ENCODE measurements at places on chromosomes 2 and 18.

- peak; percentile 25 for DNase-seq
Observed at GRCh38 chr2:159613651-159614285, 2.6 kb downstream of the BAZ2B start.

DNA sequence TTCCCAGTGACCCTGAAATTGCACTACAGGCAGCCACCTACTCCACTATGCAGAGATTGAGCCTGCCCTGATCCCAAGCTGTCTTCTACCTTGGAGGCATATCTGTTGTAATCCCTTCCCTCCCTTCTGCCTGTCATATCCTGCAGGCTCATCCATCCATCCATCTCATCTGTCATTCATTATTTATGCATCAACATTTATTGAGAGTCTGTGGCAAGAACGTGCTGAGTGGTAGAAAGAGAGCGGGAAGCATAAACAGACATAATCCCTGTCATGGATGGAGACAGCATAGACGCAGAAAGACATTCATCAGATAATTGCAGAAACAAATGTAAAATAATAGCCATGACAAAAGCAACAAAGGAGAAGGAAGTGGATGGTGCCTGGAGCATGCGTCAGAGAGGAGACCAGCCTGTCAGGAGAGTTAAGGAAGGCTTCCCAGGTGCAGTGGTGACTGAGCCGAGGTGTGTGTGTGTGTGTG is 110.7 kb upstream of the STPG4 start:
- no peak for DNase-seq

GRCh38 chr2:767440-767839 is 90.2 kb upstream of the TMEM18 start:
- no peak for DNase-seq

DNA sequence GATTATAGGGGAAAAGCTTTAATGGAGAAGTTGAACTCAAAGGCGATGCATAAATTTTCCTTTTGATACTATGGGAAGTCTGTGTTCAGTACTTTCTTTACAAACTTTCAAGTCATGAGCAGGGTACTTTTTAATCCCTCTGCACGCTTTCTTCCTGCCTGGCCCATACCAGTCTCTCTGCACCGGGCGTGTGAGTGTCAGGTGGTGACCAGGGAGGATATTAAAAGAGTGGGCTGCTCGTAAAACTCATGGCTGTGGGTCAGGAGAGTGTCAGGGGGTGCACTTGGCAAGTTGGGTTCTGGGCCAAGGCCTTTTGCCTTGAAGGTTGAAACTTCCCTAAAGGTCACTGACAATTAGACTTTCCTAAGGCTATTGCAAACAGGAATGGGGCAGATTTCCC is 367.8 kb downstream of the GPD2 start:
- no peak for DNase-seq

GRCh38 chr2:160407393-160408172 is 86.0 kb downstream of the RBMS1 start:
- DNase-seq = peak; percentile 72

GRCh38 chr2:80007777-80008503 is 296.6 kb downstream of the LRRTM1 start:
- DNase-seq = no peak

- DNase-seq = no peak
Observed at GRCh38 chr2:226743915-226744314, 55.7 kb downstream of the IRS1 start.

DNA sequence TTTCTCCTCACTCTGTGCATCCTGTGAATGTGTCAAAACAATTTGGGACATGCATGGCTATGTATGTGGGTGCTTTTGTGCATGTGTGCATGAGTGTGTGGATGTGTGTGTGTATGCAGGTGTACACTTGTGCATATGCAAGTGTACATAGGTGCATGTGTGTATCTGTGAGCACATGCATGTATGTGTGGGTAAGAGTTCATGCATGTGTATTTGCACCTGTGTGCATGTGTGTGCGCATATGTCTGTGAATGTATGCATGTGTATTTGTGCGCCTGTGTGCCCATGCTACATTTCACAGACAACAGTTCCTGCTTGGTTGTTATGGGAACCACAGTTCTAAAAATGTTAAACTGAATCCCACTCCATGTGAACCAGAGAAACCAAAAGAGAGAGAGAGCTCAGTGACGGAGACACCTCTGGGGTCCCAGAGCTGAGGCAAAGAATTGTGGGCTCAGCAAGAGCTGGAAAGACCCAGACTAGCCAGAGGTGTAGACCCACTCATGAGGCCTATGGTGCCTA is 1.9 kb upstream of the FBXO41 start:
- DNase-seq = no peak

DNA sequence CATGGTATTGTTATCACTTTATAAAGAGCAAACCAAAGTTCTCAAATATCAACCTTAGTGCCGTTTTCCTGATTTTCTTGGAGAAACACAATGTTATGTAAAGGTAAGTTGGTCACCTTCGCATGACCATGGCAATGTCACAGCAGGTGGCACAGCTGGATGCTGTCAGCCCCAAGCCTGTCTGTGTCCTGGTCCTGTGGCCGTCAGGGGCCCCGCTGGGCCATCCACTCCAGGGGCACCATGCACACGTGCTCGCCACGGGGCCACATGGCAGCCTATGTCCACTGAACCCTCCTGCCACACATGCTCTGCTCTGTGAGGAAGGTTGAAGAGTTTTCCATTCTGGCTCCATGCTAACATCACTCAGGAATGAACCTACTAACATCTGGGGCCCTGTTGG is 85.9 kb downstream of the EIPR1 start:
- DNase-seq = no peak

DNA sequence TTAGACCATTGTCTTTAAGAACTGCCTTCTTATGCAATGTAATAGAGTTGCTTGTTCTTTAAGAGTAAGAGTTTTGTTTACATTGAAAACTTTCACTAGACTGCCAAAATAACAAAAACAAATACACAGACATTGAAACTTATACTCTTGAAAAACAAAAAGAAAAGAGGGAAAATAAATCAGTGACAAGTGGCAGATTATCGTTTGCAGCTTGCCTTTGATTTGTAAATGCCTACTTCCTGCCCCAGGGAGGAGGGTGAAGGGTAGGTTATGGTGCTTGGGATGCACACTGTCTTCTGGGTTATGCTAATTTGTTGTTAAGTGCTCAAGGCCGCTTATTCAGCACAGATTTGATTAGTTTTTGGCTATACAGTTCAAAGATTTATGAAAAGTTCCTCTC is 198.7 kb downstream of the TGIF1 start:
- DNase-seq = no peak

- DNase-seq = no peak
Observed at GRCh38 chr18:57794951-57795728, 8.0 kb downstream of the ATP8B1 start.

- DNase-seq = no peak
Observed at GRCh38 chr18:69865776-69866175, 81.9 kb downstream of the CD226 start.

DNA sequence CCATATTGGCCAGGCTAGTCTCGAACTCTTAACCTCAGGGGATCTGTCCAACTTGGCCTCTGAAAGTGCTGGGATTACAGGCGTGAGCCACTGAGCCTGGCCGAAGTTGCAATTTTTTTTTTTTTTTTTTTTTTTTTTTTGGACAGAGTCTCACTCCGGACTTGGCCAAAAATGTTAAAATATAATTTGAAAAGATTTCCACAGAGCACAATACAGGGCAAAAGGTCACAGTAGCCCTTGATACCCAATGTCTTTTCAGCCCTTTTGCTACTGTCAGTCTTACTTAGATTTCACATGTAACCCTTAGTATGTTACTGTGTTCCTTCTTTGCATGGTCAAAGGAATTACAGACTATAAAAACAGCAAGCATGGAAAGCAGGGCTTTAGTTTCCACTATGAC is 42.6 kb upstream of the MAPRE2 start:
- DNase-seq = no peak

GRCh38 chr18:75247611-75248421 is 37.2 kb downstream of the TSHZ1 start:
- DNase-seq = no peak

- peak; percentile 68 for DNase-seq
Observed at GRCh38 chr2:12050396-12050795, 304.0 kb downstream of the LPIN1 start.

DNA sequence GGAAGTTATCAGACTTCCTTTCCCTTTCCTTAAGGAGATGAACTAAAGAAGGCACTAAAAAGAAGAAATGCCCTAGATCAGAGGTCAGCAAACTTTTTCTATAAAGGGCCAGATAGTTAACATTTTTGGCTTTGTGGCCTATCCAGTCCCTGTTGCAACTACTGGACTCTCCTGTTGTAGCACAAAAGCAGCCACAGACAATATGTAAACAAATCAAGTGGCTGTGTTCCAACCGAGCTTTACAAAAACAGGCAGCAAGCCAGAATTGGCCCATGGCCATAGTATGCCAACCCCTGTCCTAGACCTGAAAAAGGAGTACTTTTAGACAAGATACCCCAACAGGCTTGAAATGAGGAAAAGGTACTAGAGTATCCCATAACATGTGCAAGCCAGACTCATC is 10.9 kb downstream of the NHEJ1 start:
- DNase-seq = no peak

DNA sequence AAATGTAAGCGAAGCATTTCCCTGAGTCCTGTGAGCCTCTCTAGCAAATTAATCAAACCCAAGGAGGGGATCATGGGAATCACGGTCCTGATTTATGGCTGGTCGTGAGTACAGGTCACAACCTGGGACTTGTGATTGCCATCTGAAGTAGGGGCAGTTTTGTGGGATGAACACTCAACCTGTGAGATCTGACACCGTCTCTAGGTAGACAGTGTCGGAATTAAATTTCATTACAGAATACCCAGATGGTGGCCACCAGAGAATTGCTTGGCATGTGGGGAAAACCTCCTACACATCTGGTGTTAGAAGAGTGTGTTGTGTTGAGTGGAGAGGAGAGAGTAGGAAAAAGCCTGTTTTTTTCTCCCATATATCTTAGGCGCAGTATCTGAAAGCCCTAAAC is 12.5 kb downstream of the CAPN14 start:
- DNase-seq = no peak

DNA sequence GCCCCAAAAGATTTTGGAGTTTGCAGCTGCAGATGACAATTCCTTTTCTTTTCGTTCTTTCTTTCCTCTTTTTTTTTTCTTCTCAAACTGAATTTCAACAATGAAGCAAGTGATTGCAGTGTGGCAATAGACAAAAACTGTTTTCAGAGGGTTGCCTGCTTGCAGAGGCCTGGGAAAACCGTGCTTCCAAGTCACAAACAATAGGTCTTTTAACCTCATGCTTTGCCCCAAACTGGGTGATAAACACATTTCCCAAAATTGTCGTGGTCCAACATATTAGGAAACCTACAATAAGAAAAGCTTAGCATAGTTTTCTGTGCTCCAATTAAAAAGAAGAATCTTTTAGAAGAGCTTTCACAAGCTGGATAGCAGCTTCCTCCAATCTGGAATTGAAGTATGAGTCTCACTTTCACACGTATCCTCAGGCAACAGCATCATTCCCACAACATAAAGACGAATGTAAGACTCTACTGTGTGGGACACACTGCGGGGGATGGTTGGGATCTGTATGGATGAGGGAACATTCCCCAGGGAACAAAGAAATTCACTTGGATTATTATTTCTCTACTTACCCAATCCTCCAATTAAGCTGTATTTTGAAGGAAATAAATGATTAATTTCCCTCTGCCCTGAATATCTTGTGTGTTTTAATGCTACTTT is 656.1 kb downstream of the RNF144A start:
- DNase-seq = no peak

GRCh38 chr18:37465958-37466357 is 99.6 kb downstream of the CELF4 start:
- DNase-seq = no peak

GRCh38 chr2:181066333-181066732 is 85.9 kb downstream of the UBE2E3 start:
- no peak for DNase-seq

DNA sequence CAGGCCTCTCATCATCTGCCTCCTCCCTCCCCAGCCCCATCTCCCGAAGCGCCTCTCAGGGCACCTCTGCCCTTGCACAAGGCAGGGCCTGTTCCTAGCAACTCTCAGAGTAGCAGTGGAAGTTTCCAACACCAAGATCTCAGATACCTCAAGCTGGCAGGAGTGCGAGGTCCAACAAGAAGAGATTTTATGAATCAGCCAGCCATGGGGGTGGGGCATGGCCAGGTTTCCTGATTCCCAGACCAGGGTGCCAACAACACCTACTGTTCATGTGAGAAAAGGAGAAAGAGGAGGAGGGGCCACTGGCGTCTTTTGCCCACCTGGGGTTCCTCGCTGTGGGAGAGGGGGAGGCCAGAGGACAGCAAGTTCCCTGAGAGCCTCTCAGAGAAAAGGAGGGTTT is 6.6 kb upstream of the STEAP3 start:
- DNase-seq = no peak

DNA sequence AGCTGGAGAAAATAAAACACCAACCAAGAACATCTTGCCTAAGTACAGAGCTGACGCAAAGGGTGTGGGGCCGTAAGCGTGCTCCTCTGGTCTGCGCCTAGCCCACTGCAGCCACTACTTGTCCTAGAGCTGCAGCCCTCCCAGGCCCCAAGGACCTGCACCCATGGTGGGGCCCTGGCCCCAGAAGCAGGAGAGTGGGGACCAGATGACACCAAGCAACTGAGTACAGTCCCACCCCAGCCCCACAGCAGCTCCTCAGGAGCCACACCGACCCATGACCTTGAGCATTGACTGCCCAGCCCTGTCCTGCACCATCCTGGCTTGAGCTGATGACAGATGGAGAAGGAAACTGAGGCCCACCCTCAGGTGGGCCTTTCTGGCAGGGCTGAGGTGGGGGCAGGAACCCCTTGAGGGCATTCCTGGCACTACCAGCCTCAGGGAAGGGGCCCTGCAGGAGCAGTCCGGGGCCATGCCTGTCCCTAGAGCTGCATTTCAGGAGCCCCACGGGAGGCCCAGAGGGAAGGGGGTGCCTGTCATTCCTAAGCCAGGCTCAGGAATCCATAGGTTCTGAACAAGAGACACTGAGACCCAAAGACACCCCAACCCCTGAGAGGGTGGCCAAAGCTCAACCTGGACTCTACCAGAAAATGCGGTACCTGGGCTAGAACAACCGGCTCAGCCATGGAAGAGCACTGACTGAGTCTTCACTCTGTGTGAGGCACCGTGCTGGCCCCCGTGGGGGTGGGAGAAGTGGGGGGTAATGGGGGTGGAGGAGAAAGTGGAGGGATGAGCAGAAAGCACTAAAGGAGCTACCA is 4.9 kb downstream of the KIF1A start:
- DNase-seq = no peak

DNA sequence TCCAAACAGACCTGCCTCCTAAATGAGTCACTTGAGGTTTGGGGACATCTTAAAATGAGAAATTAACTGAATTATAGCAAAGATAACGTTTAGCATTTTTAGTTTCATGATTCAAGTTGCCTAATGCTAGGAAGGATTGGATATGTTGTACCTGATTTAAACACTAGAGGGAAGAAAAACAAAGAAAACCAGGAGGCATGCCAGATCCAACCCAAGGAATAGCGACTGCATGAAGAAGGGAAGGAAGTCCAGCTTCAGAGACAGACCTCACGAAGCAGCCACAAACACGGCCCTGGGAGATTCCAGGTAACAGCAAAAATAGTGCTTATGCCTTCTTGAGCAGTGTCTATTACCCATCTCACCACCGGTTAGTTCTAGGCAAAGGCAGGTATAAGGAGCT is 499.9 kb upstream of the SPHKAP start:
- DNase-seq = no peak

Data from inflammatory macrophage (primary cell).